A172 (cell line): ENCODE measurements at places on chromosomes 7 and 10. TPM values are rescaled to one million over a fixed set of nuclear protein-coding genes. Genes with fewer than 3 reads are reported as not detected.
A peak's percentile ranks its signal among the peaks of the same experiment; 100 is the strongest.

DNA sequence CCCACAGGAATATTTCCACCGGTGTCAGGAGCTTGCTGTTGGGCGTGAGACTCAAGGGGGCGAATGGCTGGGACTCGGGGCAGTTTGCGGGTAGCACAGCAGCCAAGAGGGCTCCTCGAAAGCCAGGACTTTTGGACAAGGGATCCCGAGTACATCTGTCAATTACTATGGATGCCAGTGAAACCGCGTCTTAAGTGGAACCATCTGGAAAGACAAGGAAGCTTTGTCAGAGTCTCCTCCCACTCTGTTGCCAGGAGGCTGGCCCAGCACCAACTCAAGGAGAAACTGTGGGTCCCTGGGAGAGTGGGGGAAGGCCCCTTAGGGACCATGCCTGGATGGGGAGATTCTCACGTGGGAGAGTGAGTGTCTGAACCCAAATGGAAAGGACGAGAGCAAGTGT lies 57.1 kb downstream of the C10orf143 start:
- no peak for DNase-seq

- DNase-seq: no peak
These were observed 5.9 kb downstream of the AKAP9 start for GRCh38 chr7:91946549-91946948.

DNA sequence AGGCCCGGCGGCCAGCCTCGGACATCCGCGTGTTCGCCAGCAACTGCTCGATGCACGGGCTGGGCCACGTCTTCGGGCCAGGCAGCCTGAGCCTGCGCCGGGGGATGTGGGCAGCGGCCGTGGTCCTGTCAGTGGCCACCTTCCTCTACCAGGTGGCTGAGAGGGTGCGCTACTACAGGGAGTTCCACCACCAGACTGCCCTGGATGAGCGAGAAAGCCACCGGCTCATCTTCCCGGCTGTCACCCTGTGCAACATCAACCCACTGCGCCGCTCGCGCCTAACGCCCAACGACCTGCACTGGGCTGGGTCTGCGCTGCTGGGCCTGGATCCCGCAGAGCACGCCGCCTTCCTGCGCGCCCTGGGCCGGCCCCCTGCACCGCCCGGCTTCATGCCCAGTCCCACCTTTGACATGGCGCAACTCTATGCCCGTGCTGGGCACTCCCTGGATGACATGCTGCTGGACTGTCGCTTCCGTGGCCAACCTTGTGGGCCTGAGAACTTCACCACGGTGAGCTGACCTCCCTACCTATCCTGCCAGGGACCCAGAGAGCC lies 656 bp downstream of the ASIC3 start:
- no peak for DNase-seq

- peak; percentile 55 for DNase-seq
These were observed 315.1 kb downstream of the TNS3 start for GRCh38 chr7:47266799-47267198.

- no peak for DNase-seq
These were observed 434.9 kb upstream of the KLF6 start for GRCh38 chr10:4219901-4220300.

- no peak for DNase-seq
These were observed 165.8 kb downstream of the NRF1 start for GRCh38 chr7:129777195-129777844.

DNA sequence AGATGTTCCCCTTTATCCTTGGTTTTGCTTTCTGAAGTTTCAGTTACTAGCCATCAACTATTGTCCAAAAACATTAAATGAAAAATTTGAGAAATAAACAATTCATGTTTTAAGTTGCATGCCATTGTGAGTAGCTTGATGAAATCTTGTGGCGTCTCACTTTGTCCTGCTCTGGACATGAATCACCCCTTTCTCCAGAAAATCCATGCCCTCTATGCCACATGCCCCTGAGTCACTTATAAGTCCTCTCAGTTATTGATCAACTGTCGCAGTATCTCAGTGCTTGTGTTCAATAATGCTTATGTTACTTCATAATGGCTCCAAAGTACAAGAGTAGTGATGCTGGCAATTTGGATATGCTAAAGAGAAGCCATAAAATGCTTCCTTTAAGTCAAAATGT lies 208.0 kb upstream of the FERD3L start:
- DNase-seq: no peak

GRCh38 chr7:99558306-99559174 lies at the start of gene ZNF655:
Gene ZNF655 (plus strand): TSS chr7:99558642. CDS start chr7:99560560, 1,918 bp downstream.
- peak; percentile 85 for DNase-seq

DNA sequence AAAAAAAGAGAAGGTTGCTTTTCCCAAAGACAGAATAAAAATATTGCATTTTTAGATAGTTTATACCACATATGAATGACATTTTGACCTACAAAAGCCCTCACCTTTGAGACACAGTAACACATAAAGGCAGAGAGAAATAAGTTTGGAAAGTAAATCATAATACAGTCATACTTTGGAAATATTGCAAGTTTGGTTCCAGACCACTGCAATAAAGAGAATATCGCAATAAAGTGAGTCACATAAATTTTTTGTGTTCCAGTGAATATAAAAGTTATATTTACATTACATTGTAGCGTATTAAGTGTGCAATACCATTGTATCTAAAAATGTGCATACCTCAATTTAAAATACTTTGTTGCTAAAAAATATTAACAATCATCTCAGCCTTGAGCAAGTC lies 40.3 kb downstream of the CCDC71L start:
- no peak for DNase-seq

- no peak for DNase-seq
These were observed 134.8 kb downstream of the PCDH15 start for GRCh38 chr10:54666192-54666591.

GRCh38 chr7:157516911-157517781 lies 180.3 kb downstream of the DNAJB6 start:
- DNase-seq: no peak

DNA sequence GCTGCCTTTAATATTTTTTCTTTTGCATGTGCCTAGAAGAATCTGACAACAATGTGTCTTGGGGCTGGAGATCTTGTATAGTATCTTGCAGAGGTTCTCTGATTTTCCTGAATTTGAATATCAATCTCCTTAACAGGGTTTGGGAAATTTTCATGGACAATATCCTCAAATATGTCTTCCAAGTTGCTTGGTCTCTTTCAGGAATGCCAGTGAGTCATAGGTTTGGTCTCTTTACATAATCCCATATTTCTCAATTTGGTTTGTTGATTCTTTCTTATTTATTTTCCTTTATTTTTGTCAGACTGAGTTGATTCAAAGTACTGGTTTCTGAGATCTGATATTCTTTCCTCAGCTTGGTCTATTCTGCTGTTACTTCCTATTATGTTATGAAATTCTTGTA lies 208.7 kb upstream of the GLI3 start:
- no peak for DNase-seq

DNA sequence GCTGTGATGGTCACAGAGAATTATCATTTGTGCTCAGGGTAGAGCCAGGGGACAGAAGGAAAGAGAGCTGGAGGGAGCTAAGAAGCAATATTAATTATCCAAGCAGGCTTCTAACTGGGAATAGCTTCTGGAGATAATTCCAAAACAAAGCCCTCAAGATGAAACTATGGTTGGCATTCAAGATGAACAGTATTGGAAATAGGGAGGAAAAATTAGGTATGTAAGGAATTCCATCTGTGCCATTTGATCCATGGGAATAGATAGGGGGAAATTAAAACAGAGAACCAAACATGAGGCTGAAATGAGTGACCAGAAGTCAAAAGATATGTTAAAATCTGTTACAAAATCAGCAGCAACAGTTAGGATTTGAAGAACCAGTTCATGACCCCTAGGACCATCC lies 75.3 kb downstream of the NDUFB2 start:
- DNase-seq: no peak

DNA sequence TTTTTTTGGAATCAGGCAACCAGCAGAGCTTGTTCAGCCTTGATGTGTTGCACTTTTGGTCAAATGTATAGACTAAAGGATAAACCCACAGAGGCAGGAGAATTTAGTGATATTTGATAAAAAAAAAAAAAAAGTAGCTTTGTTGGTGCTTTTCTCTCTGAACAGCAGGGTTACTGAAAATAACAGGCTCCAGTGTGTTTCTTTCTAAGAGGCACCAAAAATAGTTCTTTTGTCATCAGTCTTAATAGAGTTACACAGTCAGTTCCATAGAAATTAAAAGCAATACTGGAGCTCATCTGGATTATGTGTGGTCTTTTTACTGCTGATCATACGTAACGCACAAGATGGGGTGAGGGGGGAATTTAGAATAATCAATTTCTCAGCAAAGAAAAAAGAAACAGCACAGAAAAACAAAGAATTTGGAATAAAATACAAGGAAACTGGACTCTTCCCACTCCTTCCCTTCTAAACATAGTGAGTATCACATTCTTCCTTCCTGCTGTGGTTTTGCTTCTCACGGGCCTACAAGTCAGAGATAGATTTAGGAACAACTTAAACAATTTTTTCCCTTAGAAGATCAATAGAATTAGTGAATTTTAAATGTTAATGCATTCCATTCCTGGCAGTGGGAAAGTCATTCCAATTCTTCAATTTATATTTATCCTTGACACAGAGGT lies 178.8 kb upstream of the AKR1E2 start:
- DNase-seq: no peak

DNA sequence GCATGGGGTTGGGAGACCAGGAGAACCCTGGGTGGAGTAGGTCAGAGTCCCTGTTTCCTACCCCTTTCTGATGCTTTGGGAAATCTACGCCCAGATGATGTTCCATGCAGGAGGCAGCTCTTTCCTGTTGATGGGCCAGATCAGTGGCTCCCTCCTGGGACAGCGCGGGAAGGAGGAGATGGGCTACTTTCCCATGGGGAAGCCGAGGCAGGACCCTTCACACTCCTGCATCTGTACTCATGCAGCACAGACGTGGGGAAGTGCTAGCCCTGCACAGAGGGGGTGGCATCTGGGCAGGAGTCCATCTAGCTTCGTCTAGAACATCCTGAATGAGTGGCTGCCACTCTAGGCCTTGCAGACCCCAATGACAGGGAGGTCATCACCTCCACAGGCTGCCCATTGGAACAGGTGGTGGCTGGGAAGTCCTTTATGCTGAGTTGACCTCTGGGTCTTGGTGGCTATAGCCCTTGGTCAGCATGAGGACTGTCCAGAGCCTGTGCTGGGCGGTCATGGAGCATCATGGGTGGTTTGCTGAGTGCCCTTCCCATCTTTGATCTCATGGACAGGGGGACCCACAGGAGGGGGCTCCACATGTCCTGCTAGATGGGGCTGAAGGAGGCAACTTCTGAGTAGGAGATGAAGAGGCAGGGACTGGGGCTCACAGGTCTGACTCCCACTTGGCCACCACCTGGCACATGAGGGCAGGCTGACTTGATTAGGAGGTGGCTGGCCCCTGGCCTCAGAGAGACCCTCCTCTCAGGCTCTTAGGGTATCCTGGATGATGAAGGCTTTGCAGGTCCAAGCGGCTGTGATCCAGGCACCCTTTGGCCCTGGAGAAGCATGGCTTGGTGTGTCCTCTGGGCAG lies 24.6 kb downstream of the RAMP3 start:
- DNase-seq: no peak

- DNase-seq: no peak
These were observed 12.3 kb upstream of the TRDMT1 start for GRCh38 chr10:17213646-17214349.

DNA sequence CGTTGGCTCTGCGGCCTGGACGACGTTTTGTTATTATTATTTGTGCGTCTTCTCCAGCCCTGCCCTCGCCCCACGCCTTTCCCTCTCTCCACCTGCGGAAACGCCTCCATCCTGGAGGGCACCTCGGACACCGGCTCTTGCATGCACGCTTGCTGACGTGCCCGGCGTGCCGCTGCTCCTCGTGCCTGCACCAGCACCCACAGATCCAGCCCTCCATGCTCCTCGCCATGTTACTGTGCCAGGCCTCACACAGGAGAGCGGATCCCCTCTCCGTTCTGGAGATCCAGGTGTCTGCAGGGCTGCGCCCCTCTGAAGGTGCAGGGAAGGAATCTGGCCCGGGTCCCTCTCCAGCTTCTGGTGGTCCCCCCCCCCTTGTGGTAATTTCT lies 373.9 kb upstream of the FOXK1 start:
- DNase-seq: no peak

- no peak for DNase-seq
These were observed 36.6 kb downstream of the TCF7L2 start for GRCh38 chr10:112986544-112987190.

GRCh38 chr10:124975977-124976514 lies 34.1 kb downstream of the ZRANB1 start:
- DNase-seq: peak; percentile 3

- no peak for DNase-seq
These were observed 80.4 kb downstream of the TMEM178B start for GRCh38 chr7:141154131-141154732.

- DNase-seq: no peak
These were observed 112.6 kb downstream of the PTPRZ1 start for GRCh38 chr7:121985476-121986030.

GRCh38 chr10:6061056-6061455 lies 1.1 kb downstream of the IL2RA start:
- no peak for DNase-seq

GRCh38 chr10:64658528-64658927 lies 1137.3 kb downstream of the REEP3 start:
- no peak for DNase-seq

A1CF gene
- total RNA-seq: not detected in 2 replicates

ACSL5 gene
- total RNA-seq: 0.91 and 0.96 TPM in 2 replicates

PTPN20 gene
- total RNA-seq: not detected in 2 replicates

ADAM12 gene
- total RNA-seq: 7.1 and 8.1 TPM in 2 replicates

DDX56 gene
- 174 and 175 TPM in 2 replicates for total RNA-seq

PLEKHS1 gene
- total RNA-seq: 0.31 TPM in 1 of 2 replicates, not detected in the other

SLC29A4 gene
- total RNA-seq: 20.9 and 23.1 TPM in 2 replicates

KCND2 gene
- 0.02 and 0.53 TPM in 2 replicates for total RNA-seq

BHLHA15 gene
- total RNA-seq: not detected in 2 replicates

UCMA gene
- total RNA-seq: not detected in 2 replicates

AKR1D1 gene
- total RNA-seq: not detected in 2 replicates
